Epithelial cell of proximal tubule (primary cell): ENCODE measurements at places on chromosomes 6 and 20. TPM values are rescaled to one million over a fixed set of nuclear protein-coding genes. Genes with fewer than 3 reads are reported as not detected.

CTSZ gene
- total RNA-seq, result 98.1 and 109 TPM in 2 replicates

VGLL2 gene
- not detected in 2 replicates for total RNA-seq

METTL24 gene
- 0.43 and 0.69 TPM in 2 replicates for total RNA-seq

TRIM27 gene
- total RNA-seq, result 76.0 and 80.5 TPM in 2 replicates

COX4I2 gene
- not detected in 2 replicates for total RNA-seq

PNPLA1 gene
- not detected in 2 replicates for total RNA-seq

PAX1 gene
- total RNA-seq, result not detected in 2 replicates

SNRPB2 gene
- 65.3 and 80.4 TPM in 2 replicates for total RNA-seq

NKX2-2 gene
- not detected in 2 replicates for total RNA-seq

REM1 gene
- not detected in 2 replicates for total RNA-seq

SUMO4 gene
- not detected in 2 replicates for total RNA-seq

ARHGAP40 gene
- 1.7 and 5.6 TPM in 2 replicates for total RNA-seq

RBPJL gene
- total RNA-seq, result not detected in 2 replicates

PRL gene
- total RNA-seq, result not detected in 2 replicates

OPRL1 gene
- 0.06 and 0.36 TPM in 2 replicates for total RNA-seq

GHRH gene
- total RNA-seq, result not detected in 2 replicates

TNNC2 gene
- not detected in 2 replicates for total RNA-seq

MAVS gene
- total RNA-seq, result 20.8 and 22.2 TPM in 2 replicates

TMEM244 gene
- not detected in 2 replicates for total RNA-seq

TASP1 gene
- total RNA-seq, result 4.8 and 5.9 TPM in 2 replicates

SIRPB1 gene
- total RNA-seq, result 0.46 and 8.0 TPM in 2 replicates

IRF4 gene
- total RNA-seq, result 0.23 TPM in 1 of 2 replicates, not detected in the other

IL17A gene
- total RNA-seq, result not detected in 2 replicates

PACRG gene
- 0.12 and 0.29 TPM in 2 replicates for total RNA-seq

FAM217A gene
- not detected in 2 replicates for total RNA-seq

SNX9 gene
- 42.6 and 51.3 TPM in 2 replicates for total RNA-seq

MEP1A gene
- total RNA-seq, result not detected in 2 replicates

KHDRBS2 gene
- 0.22 TPM in 1 of 2 replicates, not detected in the other for total RNA-seq

MAS1L gene
- not detected in 2 replicates for total RNA-seq

HLA-DOA gene
- 1.6 TPM in 1 of 2 replicates, not detected in the other for total RNA-seq

SYNCRIP gene
- total RNA-seq, result 59.3 and 95.1 TPM in 2 replicates

CDH4 gene
- total RNA-seq, result 17.1 and 21.0 TPM in 2 replicates

NDUFAF4 gene
- 21.2 and 54.7 TPM in 2 replicates for total RNA-seq

SMIM13 gene
- 8.6 and 15.3 TPM in 2 replicates for total RNA-seq

CLDN20 gene
- total RNA-seq, result not detected in 2 replicates

PLCB1 gene
- total RNA-seq, result 0.07 and 2.2 TPM in 2 replicates

ARID1B gene
- total RNA-seq, result 17.3 and 18.5 TPM in 2 replicates

RHAG gene
- not detected in 2 replicates for total RNA-seq

CD83 gene
- 3.7 and 7.1 TPM in 2 replicates for total RNA-seq
